Cerebellar cortex (tissue), 1 donor: ENCODE measurements at places on chromosomes 1 and 21.
A peak's percentile ranks its signal among the peaks of the same experiment; 100 is the strongest.

- DNase-seq = peak; percentile 27
These were observed 482 bp downstream of the GRIK1 start for GRCh38 chr21:29939104-29939923.

DNA sequence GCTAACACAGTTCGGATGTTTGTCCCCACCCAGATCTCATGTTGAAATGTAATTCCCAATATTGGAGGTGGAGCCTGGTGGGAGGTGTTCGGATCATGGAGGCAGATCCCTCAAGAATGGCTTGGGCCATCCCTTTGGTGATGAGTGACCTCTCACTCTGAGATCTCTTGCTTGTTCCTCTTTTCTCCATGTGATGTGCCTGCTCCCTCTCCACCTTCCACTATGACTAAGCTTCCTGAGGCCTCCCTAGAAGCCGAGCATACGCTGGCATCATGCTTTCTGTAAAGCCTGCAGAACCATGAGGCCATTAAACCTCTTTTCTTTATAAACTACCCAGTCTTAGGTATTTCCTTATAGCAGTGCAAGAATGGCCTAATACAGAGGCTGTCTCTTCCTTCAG is 8.1 kb upstream of the PLA2G5 start:
- DNase-seq = no peak

DNA sequence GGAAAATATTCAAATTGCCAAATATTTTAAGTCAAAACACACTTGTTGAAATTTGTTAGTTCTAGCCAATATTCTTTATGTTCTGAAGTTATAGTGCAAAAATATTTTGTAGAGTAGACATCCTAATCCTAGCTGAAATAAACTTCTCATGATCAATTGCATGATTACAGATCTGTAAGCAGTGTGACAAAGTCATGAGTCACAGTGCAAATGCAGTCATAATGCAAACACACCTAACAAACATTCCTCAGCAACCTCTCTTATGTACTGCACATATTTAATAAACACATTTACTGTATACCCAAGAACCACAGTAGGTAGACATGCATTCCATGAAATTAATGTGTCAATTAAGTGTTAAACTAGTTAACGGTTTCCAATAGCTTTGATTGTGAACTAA is 1857.4 kb downstream of the NCAM2 start:
- no peak for DNase-seq

DNA sequence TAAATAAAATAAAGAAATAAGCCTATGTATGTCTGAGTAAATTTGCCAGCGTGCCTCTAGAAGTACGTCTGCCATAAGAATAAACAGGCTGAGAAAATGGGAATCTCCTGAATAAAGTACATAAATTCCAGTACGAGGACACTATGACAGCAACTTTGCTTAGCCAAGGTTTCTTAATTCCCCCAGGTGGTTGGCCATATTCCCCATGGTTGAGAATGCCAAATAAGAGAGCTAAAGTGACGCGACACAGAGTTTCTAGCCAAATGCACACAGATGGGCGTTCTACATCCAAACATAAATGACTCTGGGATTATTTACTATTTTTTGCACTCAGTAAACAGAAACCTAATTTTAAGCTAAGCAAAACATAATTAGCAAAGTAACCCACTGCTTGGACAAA is 19.5 kb downstream of the KCNH1 start:
- DNase-seq = peak; percentile 92

DNA sequence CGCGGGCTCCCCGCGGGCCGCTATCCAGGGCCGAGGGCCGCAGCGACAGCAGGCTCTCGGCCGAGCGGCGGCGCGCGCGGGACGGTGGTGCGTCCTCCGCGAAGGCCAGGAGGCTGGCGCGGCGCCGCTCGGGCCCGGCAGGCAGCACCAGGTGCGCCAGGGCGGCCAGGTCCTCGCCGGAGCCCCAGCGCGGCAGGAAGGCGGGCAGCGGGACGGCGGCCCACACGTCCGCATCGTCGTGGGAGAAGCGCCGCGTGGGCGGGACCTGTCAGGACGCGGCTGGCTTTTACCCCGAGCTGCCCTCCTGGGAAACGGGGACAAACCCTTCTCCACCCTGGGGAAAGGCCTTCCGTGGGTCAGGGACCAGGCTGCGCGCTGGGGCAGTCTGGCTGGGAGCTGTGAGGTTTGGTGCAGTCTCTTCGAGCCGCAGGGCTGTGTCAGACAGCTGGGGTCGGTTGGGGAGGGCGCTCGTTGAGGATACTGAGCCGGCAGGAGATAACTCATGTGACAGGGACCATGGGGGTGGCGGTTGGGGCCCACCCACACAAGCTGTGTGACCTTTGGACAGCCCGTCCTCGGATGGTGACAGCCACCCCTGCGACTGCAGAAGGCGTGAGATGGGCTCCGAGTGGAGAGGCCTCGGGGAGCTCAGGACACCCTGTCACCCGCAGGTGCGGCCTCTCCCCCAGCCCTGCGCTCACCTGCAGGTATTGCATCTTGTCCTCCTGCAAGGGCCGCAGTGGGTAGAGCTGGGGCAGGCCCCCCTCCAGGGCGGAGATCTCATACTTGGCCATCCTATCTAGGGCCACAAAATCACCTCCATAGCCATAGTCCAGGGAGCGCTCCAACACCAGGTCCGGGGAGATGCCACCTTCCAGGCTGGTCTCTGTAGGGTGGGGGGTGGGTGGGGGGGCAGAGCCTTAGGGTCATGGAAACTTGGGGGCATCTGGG is 6.0 kb downstream of the HES3 start:
- no peak for DNase-seq

DNA sequence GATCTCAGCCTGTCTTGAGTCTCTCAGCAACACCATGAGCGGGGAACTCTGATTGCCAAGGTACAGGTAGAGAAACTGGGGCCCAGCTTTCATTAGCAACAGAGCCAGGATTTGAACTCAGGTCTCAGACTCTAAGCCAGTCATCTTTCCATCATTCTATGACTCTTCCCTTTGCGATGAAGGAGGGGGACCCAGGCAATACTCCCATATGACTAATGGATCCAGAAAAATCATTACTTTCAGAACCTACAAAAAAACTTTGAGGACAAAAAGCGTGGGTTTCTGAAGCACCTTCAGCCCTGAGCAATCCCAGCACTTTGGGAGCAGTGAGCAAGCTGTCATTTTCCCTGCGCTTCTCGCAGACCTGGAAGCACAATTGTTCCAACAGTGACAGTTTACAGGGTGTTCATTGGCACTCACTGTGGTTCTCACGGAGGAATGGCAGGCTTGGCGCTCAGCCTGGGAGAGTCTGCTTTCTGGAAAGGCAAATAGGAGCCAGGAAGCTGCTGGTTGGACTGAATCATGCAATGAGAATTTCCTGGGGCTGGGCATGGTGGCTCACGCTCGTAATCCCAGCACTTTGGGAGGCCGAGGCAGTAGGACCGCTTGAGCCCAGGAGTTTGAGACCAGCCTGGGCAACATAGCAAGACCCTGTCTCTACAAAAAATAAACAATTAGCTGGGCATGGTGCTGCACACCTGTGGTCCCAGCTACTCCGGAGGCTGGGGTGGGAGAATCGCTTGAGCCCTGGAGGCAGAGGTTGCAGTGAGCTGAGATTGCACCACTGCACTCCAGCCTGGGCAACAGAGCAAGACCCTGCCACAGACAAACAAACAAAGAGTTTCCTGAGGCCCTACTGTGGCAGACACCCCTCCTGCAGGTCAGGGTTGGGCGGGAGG is 40.1 kb downstream of the SLC2A7 start:
- peak; percentile 62 for DNase-seq
